ENCODE measurements at places on chromosomes 6 and 20. TPM values are rescaled to one million over a fixed set of nuclear protein-coding genes. Genes with fewer than 3 reads are reported as not detected.

Gene ZSCAN31
- total RNA-seq: 0.97 TPM

Gene PRRT1
- total RNA-seq: 1.9 TPM

Gene SLC23A2
- 22.6 TPM for total RNA-seq

DNA sequence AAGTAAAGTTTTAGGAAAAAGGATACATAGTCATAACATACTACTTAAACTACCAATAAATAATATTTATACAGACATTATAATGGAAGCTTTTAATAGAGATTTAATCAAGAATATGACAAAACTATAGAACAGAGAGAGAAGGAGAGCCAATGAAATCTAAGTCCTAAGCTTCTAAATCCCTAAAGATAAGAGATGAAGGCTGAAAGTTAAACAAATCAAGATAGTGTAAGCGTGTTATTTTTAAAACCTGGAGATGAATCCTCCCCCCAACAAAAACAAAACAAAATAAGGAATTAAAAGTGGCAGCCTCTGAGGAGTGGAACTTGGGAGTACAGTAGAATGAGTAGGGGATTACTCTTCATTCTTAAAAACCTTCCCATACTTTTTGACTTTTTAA, 145.9 kb downstream of the TBC1D32 start:
- DNase-seq: no peak

Gene ZBTB46
- 0.87 TPM for total RNA-seq

DNA sequence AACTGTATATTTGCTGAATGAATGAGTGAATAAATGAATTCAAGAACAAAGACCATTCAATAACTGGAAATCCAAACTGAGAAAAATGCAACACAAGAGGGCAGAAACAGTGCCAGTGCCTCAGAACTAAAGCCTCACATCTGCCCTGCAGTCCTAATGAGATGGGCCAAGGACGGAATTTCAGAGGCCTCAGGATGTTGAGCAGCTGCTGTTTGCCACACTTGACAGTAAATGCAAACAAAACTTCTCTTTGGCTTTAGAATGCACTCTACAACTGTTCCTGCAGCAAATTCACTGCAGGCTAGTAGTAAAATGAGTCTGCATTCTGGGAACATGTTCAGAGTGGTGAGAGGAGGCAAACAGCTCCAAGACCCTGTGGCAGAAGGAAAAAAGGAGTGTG, 177.6 kb upstream of the LRFN2 start:
- no peak for DNase-seq

GRCh38 chr6:117399924-117400323, 25.8 kb downstream of the ROS1 start:
- DNase-seq: no peak

DNA sequence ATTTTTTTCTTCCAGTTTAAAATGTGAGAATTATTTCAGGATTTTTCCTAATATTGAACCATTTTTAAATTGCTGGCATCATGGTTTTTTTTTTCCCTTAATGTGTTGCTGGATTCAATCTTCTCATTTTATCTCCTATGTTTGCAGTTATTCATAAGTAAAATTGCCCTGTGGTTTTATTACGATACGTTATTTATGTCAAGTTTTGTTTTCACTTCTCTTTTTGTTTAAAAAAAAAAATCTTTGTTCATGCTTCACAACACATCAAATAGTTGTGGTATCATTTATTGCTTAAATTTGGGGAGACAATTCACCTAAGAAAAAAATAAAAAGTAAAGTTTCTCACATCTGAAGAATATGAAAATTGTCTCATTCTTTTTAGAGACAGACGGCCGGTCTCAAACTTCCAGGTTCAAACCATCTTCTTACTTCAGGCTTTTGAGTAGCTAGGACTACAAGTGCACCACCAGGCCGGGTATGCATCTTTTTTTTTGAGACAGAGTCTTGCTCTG, 239.3 kb upstream of the ID4 start:
- no peak for DNase-seq

GRCh38 chr6:129606664-129607063, 103.3 kb downstream of the ARHGAP18 start:
- no peak for DNase-seq

DNA sequence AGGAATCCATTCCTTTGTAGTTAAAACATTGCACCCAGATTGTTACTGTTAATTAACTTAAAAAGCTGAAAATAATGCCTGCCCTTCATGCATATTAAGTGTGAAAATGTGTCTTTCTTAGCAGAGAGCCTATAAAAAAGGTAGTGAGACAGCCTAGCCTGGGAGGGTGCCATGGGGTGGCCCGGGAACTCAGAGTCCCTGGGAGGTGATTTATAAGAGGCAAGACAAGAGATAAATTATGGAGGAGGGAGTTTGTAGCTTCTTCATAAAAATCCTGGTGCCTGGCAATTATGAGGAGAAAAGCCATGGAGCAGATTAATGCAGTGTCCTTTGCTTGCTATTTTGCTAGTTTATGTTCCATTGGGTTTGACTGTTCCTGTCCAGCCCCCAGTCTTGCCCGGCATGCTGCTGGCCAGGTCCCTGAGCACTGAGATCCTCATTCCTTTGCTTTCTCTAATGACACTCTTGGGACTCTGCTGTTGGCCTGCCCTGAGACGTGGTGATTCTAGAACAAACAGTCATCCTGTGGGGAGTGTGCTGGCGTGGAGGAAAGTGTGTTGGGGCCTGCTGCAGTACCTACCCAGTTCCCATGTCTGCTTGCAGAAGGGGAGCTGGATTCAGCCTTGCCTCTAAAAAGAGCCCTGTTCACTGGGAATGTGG, 4.2 kb downstream of the MLN start:
- DNase-seq: no peak

Gene C2
- 2.1 TPM for total RNA-seq

Gene TTK
- 0.61 TPM for total RNA-seq

Measured in CD4-positive, alpha-beta memory T cell (primary cell).